DMS79 (cell line): ENCODE measurements at places on chromosomes 4 and X.

- DNase-seq: no peak
These were observed 30.4 kb downstream of the ARHGEF6 start for GRCh38 chrX:136750364-136750763.

GRCh38 chrX:113274345-113274744 lies 433.7 kb upstream of the AMOT start:
- DNase-seq: no peak

GRCh38 chr4:110492522-110492921 lies 16.6 kb downstream of the ENPEP start:
- no peak for DNase-seq

- no peak for DNase-seq
These were observed 670 bp downstream of the PAPSS1 start for GRCh38 chr4:107719207-107719921.

DNA sequence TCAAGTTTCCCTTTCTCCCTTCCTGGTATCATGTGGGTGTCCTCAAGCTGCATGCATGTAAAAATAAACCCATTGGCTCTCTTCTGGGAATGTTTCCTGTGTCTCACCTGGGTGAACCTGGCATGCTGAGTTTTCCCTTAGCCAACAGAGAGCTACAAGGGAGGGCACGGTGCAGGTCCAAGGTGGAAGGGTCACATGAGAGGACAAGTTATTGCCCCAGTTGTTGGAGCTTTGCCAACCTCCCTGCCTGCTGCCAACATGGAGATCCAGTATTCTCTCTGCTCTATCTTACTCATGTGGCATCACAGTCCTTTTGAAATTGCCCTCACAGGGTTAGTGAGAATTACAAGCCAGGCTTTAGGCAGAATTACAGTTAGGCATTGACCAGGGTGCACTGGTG lies 196.1 kb upstream of the GYPA start:
- DNase-seq: no peak

- no peak for DNase-seq
These were observed 119.1 kb downstream of the MBNL3 start for GRCh38 chrX:132369617-132370326.

GRCh38 chr4:87232216-87232615 lies 11.8 kb upstream of the KLHL8 start:
- no peak for DNase-seq

GRCh38 chr4:73661646-73662119 lies 41.4 kb upstream of the RASSF6 start:
- DNase-seq: no peak

DNA sequence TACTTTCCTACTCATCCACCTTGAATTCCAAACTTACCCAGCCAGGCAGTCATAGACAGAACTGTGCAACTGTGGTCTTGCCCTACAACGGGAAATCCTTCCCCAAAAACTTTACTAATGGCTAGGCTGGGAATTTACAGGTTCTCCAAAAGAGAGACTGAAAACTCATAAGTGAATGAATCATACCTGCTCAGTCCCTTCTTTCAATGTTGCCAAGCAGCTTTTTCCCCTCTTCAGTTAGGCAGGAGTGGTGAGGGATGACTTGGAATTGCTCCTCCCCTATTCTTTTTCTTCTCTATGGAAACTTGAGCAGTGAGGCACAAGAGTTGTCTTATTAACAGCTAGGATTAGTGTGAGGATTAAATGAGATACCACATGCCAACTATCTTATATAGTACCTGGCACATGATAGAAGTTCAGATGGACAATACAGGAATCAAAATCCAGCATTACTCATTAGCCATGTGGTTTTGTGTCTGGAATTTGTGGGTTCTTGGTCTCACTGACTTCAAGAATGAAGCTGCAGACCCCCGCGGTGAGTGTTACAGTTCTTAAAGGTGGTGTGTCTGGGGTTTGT lies 105.9 kb downstream of the TEX13A start:
- no peak for DNase-seq

DNA sequence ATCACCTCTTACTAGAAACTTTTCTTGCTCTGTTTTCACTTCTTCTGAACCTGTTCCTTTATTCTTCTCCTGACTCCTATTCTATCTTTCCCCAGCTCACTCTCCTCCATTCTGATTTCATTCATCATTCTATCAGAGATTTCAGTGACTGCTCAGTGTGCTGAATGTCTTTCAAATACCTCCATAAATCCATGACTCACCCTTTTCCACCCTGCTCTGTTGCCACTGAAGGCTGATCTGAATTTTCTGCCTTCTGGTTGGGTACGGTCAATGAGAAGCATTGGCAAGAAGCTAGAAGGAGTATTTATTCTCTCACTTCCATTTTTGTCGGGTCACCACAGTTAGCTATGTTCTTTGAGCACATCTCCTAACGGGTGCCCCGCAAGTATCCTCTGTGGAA lies 265.9 kb downstream of the CBLL2 start:
- DNase-seq: no peak

GRCh38 chr4:148344352-148344751 lies 97.9 kb downstream of the NR3C2 start:
- no peak for DNase-seq

DNA sequence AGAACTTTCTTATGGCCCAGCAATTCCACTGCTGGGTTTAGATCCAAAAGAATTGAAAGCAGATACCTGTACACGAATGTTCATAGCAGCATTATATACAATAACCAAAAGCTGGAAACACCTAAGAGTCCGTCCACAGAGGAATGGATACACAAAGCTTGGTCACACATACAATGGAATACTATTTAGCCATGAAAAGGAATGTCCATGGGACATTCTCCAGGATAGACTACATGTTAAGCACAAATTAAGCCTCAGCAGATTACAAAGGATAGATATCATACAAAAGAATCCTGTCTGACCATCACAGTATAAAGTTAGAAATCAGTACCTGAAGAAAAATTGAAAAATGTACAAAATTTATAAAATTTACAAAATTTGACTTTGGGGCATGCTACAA lies 12.7 kb upstream of the MAEA start:
- DNase-seq: no peak

DNA sequence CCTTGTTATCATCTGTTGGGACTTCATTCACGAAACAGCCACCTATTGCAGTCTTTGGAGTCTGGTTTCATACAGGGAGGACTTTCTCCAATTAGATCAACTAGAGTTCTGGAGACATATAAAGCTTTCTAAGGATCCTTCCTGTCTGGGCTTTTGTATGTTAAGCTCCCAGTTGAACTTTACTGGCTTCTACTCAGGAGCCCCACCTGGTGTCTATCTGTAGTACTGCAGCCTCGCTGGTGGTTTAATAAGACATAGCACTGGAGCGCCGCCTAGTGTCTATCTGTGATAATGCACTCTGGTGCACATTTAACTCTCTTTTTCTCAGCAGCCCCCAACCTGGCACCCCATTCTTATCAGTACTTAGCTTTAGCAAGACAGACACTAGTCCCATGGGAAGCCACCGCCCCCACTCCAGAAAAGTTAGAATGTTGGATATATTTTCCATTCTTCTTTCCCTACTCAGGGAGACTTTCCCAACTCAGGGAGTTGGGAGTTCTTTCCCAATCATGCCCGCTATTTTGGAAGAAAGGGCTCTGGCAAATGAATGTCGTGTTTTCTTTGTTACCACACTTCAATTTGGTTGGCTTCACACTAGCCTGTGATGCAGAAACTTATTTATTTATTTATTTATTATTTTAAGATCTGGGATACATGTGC lies 36.9 kb upstream of the SYTL4 start:
- DNase-seq: no peak

GRCh38 chrX:56782791-56783449 lies 53.9 kb downstream of the NBDY start:
- no peak for DNase-seq
